ENCODE measurements at places on chromosomes 3 and 15. TPM values are rescaled to one million over a fixed set of nuclear protein-coding genes. Genes with fewer than 3 reads are reported as not detected.

DNA sequence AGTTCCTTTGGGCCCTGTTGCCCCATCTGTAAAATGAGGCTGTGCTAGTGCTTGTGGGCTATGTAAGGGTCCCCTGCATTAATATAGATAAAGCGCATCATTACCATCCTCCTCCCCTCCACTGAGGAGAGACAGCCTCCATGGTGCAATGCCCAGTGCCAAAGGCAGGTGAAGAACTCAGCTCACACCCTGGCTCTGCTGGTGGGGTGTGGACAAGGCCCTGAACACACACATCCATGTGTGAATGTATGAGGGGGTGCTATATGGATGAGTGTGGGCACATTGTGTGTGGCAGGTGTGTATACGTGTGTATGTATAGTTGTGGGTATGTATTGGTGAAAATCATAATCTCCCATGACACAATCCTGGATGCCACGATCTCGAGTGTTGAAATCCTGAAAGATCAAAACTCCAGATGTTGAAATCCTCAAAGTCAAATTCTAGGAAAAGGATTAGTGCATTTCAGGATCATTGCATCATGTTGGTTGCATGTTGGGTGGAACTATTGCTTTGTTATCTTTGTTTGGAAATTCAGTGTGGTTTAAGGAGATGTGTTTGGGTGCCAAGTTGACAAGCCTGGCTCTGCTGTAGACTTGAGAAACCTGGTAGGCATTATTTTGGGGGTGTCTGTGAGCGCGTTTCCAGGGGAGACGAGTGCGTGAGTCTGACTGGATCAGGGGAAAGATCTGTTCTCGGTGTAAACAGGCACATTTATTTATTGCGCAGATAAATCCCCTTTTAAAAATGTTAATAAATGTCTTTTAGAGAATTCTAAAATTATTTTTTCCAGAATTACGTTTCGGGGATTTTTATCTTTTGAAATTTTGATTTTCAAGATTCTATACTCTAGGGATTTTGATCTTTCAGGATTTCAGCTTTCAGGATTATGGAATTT is 42.0 kb upstream of the SEC61A1 start:
- DNase-seq = peak; percentile 78

- peak; percentile 94 for DNase-seq
These were observed 9.6 kb upstream of the RASA2 start for GRCh38 chr3:141477224-141477623.

DNA sequence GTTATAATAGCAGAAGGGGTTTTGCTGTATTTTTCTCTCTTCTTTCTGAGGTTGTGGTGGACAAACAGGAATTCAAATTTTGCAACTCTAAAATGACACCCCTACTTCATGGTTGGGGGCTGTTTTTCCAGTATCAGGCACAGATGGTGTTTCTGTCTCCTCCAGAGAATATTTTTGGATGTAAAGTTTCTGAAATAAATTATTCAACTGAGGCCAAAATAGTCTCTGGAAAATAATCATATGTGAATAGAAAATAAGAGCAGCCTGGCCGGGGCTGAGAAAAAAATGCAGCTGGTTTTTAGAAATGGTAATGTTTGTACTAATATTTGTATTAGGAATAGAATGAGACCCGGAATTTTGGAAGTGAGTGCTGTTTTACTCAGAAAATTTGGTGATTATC is 121.3 kb upstream of the ADAMTS9 start:
- DNase-seq = no peak

DNA sequence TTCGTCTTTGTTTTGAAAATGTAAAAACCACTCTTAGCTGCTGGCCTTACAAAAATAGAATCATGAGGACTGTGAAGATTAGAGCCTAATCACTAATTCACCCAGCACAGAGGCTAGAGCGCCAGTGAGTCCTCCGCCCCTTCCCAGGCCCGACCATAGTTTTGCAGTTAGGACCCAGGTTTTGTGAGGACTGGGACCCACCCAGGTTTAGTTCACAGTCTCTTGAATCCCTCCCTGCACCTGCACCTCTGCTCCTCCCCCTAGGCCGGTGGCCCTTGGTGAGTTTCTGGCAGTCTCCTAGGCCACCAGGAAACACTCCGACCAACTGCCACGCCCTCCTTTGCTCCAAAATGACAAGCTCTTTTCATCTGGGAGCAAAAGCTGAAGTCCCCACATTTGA is 136.0 kb upstream of the CCDC54 start:
- DNase-seq = peak; percentile 47

DNA sequence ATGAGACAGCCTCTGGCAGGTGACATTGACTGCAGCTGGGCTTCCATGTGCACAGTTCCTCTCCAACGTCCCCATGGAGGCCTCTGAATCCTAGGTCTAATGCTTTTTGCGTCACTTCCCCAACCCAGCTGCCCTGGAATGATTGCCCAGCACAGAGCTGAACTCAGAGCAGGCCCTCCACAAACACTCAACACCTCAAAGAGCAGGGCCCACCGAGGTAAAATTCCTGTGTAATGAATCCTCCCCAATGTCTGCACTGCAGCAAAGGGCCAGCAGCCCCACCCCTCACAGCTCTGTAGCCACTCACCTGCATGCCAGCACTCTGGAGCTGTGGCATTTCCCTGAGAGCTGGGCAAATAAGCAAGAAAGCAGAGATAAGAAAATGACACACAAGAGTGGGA is 42.6 kb upstream of the DUSP7 start:
- peak; percentile 27 for DNase-seq

DNA sequence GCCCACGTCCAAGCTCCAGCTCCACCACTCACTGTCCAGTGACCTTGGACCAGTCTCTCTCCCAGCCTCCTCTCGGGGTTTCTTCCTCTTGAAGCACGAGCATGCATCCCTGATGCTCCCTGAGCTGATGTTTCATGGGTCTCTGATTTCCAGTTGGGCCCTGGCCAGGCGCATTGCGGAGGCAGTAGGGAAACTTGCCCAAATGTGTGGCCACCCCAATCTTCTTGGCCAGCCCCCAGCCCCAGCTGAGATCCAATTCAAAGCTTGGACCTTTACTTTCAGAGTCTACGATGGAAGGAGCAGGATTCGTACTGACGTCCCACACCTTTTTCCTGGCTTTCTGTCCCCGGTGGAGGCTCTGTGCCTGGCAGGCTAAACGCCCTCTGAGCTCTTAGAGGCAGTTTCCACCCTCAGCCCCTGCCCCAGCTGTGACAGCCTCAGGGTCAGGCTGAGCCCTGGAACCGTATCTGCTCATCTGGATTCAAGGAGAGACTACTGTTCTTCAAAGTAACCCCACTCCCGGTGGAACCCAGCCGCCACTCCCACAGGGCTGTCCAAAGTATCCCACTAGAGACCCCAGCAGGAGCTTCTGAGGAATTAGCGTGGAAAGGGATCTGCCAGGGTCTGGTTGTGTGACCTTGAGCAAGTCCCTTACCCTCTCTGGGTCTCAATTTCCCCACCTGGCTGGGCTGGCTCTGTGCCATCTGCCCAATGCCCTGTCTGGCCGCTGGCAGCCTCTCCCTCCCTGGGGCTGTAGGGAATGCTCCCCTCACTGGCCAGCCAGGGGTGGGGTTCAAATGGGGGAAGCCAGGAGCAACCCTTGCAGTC is 37.4 kb downstream of the CPN2 start:
- peak; percentile 37 for DNase-seq

LRRC49 gene
- polyA plus RNA-seq = 8.3 TPM

RNU5B-1 gene
- polyA plus RNA-seq = not detected

DNA sequence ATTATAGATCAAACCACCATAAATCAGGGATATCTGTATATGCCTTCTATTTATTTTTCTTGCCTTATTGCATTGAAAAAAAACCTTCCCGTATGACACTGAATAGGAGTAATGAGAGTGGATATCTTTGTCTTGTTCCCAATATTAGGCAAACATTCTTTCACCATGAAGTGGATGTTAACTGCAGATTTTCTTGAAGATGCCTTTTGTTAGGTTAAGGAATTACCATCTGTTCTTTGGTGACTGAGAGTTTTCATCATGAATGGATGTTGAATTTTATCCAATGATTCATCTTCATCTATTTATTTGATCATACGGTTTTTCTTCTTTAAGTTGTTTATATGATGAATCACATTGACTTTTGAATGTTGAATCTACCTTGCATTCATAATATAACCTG is 47.1 kb upstream of the MECOM start:
- no peak for DNase-seq

GOLGA8R gene
- 0.16 TPM for polyA plus RNA-seq

SLC30A4 gene
- 6.4 TPM for polyA plus RNA-seq

DNA sequence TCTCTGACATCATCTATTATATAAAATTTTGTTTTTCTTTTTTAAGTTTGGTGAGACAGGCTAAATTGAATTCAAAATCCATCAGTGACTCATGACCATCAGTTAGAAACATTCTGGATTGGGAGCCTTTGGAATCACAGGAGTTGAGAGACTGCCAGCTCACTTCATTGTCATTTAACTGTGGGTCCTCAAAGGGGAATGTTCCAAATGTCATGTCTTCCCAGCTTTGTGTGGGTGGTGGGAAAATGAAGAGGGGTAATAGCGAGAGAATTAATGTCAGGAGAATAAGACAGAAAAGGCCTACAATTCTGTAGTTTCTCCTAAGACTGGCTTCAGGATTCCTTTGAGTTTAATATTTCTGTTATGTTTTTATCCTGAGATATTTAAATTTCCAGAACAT is 1051.9 kb downstream of the FHIT start:
- DNase-seq = no peak

GRCh38 chr3:76044601-76045600 is 259.6 kb upstream of the ZNF717 start:
- DNase-seq = peak; percentile 80

DNA sequence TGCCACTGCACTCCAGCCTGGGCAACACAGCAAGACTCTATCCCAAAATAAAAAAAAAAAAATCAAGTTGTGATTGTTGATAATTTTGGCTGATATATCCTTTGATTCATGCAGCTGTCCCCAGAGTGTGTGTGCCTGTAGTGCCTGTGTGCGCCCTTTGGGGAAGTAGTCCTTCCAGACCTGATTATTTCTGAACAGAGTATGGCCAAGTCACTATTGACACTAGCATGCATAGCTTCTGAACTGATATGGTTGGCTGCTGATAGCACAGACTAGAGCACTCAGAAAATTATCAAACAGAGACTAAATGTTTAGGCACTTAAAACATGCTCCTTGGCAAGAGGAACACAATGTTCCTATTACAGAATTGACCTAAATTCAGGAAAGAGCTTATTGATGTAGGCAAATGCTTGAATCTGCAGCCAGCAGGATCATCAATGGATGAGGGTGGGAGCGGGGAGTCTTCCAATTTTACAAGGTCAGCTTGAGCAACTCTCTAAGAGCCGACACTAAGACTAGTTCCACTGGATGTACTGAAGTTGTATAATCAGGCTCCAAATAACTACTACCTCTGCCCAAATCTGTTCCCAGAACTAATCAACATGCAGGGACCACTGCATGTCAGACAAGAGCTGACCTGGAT is 17.7 kb upstream of the PTPN9 start:
- no peak for DNase-seq

MYZAP gene
- polyA plus RNA-seq = 0.11 TPM

CCDC54 gene
- 0.16 TPM for polyA plus RNA-seq

GRCh38 chr3:154778057-154778456 is 302.1 kb upstream of the MME start:
- no peak for DNase-seq

DNA sequence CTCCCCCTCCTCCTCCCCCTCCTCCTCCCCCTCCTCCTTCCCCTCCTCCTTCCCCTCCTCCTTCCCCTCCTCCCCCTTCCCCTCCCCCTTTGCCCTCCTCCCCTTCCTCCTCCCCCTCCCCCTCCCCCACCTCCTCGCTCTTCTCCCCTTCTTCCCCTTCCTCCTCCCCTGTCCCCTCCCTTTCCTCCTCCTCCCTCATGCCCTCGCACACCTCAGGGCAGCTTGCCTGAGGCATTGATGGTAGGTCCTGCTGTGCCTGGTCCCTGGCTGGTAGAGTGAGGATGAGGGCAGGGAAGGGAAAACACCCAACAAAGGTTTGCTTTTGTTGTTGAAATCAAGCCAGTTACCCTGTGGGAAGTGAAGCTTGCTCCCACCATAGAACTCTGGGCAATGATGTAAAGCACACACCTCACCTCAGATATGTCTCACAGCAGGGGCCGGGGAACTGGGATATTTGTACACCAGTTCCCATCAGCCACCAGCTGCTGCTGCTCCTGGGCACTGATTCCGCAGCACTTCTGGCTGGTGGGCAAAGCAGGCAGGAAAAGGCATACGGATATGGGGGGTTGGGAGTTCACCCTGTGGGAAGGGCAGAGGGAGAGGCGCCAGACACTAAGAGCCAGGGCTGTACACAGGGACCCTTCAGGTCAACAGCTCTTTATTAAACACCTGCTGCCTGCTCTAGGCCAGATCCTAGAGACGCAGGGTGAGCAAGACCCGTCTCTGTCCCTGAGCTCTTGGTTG is 13.8 kb downstream of the ISG20 start:
- DNase-seq = no peak

- no peak for DNase-seq
These were observed 29.9 kb upstream of the GNB5 start for GRCh38 chr15:52220937-52221660.

- DNase-seq = no peak
These were observed 1059.7 kb downstream of the ZPLD1 start for GRCh38 chr3:103494512-103494911.

DNA sequence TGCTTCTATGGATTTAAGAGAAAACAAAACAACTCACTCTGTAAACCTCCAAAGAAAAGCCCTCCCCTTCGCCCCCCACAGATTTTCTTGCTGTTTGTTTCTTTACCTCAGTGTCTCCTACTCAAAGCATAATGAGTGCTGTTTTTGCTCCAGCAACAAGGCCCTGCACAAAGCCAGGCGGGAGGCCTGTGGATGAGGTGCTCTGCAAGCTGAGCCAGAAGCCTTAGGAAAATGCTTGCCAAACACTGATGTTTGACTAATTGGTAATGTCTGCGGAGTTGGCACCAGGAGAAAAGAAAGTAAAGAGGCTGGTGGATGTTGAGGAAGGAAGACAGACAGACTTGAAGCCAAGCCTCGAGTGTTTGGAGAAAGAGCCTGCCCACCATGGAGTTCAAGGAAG is 99.7 kb downstream of the RARB start:
- peak; percentile 30 for DNase-seq

GRCh38 chr15:69311319-69311721 is 12.6 kb downstream of the PAQR5 start:
- peak; percentile 45 for DNase-seq

FEZF2 gene
- not detected for polyA plus RNA-seq

DNA sequence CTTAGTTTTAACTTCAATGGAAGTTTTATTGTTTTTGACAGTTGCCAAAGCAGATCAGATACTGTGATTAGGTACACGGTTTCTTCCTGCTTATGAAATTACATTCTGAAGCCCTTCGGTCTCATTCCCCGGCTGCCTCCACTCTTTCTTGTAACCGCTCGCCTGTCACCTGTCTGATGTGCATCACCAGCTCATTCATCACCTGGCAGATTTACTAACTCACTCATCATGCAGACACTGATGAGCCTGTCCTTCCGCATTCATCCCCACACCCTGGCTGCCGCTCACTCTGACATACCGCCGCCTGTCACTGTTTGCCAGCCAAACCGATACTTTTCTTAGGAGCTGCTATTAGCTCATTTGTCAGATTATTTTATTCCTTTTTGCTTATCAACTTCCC is 82.8 kb upstream of the NSMCE3 start:
- DNase-seq = no peak

DNA sequence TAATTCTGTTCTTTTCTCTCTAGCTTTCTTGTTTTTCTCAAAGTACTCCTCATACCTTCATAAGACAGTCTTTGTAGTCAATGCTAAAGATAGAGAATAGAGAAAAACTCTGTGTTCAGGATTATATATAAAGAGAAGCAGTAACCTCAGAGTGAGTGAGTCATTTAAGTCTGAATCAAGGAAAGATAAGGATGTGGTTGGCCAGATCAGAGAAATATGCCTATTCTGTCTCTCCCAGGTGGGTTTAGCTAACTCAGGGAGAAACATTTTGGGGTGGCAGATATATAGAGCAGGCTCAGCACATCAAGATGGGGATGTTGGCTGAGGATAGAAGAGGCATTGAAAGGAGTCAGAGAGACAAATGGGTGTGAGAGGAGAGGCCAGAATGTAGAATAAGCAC is 31.4 kb downstream of the GTF2E1 start:
- DNase-seq = peak; percentile 36

IQCH gene
- 1.8 TPM for polyA plus RNA-seq

Data from GM23248 (cell line).